Activated CD8-positive, alpha-beta memory T cell treated with anti-CD3 and anti-CD28 coated beads for 1 hour (primary cell): ENCODE measurements at places on chromosomes 5 and 9.

- DNase-seq: no peak
These were observed 37.8 kb downstream of the MEF2C start for GRCh38 chr5:88845081-88845697.

GRCh38 chr9:91040371-91041215 is 239.0 kb downstream of the SYK start:
- no peak for DNase-seq

DNA sequence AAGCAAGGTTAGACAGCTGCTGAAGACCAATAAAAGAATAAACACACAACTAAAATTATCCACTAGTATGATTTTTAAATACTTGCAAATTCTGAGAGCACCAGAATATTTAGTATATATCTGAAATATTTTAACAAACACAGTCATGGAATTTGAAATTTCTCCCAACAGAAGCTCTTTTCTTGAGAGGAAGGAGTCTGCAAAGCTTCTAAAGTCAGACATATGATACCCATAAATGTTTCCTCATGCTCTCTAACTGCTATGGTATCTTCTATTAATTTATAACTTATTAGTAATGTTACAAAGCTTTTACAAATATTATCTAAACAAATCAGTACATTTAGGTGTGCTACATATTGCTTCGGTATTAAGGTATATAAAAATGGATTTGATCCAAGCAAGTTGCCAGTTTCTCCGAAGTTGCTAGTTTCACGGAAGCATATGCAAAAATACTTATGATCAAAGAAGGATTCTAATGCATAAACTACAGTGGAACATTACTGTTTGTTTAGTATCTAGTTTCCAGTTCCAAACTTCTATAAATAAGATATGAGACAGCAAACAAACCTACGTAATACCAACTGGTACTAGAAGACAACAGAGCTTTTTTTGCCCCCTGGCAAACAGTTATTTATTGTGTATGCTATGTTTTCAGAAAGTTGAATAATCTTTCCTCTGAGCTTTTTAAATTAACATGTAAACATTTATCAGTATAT is 22.0 kb downstream of the FNIP1 start:
- no peak for DNase-seq

DNA sequence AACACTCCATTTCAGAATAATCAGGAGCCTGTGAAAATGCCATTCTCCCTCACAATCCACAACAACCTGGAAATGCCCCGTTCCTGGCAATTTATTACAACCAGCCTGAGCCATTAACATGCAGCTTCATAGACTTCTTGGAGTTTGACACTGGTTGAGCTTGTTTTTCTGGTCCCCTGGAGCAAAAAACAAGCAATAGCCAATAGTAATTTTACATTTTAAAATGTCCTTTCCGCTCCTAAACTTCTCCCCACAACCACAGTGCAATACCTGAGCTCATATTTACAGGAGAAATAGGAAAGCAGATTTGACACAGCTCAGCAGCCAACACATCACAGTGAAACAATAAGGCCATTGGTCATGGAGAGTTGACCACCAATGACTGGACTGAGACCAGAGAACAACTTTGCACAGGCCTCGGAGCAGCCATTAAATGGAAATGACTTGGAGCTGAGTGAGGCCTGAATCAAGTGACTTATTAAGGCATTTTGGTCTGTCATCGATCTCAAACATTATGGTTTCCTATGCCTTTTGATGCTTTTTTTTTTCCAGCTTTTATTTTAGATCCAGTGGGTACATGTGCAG is 73.0 kb downstream of the ENC1 start:
- no peak for DNase-seq

- no peak for DNase-seq
These were observed 44.2 kb downstream of the GDA start for GRCh38 chr9:72193478-72193881.

DNA sequence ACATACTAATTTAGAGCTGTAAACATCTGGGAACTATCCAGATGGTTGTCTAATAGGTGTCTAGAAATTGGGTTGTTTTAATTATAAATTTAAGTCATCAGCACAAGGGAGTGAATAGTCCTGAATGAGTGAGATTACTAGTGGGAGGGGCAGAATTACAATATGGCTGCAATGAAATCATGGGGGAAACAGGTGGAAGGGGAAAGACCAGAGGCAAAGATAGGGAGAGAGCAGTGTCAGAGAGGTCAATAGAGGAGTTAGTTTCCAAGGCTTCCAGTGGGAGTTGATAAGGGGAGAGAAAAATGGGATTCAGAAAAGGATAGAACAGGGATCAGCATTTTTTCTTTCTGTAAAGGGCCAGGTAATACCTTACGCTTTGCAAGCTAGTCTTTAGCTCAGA is 8.9 kb downstream of the AK6 start:
- no peak for DNase-seq

DNA sequence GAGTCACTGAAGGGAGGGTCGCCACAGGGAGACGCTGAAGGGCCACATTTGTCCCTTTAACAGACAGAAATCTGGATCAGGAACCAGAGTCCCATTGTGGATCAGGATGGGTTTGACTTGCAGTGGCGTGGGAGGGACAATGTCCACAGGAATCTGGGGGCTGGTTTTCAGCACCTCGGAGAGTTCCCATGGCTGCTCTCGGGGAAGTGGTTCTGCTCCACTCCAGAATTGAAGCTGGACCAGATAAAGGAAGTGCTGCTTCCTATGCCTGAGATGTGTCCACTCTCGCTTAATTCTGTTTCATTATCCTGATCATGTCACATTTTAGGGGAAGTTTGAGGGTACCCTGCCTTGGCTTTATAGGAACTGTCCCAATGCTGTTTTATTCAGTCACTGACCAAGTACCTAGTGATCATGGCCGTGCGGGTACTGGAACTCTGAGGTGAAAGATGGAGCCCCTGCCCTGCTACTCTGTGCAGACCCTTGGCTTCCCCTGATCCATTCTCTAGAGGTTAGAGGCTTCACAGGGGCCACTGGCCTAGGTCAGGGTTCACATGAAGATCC is 28.7 kb downstream of the ENHO start:
- DNase-seq: no peak

- no peak for DNase-seq
These were observed 76.4 kb downstream of the EHMT1 start for GRCh38 chr9:137694962-137695875.

DNA sequence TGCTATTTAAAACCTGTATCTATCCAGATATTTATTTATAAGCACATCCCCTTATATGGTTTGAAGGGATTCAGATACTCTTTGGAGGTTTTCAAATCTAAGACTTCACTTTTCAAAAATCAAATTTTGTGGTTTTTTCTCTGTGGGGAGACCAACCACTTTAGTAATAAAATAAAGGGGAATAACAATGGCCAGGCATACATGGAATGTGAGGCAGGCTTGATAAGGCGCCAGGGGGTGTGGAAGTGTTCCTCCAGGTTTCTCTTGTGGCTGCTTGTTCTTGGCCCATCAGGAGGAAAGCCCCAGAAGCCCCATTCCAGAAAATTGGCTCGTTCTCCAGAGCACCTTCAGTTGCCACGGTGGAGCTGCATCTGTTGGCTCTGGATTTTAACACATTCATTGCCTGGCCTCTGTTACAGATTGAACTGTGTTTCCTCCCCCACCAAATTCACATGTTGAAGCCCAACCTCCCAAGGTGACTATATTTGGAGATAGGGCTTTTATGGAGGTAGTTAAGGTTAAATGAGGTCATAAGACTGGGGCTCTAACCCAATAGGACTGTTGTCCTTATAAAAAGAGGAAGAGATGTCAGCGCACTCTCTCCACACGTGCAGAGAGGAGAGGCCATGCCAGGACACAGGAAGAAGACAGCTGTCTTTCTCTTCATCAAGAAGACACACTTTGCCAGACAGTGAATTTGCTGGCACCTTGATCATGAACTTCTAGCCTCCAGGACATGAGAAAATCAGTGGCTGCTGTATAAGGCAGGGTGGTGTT is 195.9 kb downstream of the TMEM38B start:
- no peak for DNase-seq

DNA sequence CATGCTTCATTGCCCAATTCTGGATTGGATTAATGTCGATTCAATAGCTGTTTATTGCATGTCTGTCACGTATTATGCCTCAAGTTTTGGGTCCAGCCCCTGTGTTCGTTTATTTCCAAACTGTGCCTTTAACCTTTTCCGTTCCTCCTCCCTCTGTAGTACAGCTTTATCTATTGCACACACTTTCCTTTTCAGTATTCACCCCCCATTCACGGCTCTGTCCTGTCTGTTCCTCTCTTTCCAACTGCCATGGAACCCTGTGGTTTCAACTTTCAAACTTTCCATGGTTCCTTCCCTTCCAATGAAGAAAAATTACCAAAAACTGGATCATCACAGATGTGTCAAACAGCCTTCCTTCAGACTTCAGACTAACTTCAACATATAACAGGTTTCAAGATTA is 17.1 kb downstream of the SMARCA2 start:
- DNase-seq: no peak

DNA sequence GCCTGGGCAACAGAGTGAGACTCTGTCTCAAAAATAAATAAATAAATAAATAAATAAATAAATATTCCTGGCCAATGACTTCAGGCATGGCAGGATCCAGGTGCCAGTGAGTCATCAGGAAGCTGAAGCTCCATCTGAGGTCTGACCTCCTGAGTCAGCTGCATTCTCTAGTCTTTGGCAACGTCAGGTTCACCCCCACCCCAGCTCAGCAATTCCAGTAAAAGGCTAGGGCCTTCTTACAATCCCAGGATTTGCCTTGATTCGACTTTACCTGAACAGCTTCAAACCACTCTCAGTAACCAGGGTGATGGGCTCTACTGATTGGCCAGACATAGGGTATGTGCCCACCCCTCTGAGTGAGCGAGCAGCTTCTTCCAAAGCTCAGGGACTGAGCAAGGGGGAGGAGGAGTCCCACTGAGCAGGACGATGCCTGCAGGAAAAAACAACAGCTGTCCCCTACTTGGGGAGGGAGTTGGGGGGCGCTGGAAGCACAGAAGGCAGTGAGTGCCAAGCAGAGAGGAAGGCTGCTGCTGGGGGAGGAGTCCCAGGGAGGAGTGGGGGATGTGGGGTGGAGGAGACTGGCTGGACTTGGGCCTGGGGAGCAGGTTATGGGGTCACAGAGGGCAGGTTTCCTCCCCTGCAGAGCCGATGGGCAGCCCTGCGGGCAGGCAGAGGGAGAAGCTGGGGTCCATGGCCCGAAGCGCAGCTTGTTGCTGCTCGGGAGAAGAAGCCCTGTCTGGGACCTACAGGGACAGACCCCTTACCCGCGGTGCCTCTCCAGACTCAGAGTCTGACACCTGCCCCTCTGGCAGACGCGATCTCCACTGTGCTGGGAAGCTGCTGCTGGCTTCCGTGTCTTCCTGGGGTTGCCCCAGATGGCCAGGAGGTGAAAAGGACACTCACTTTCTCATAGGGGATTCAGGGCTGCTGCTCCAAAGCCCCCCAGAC is 25.9 kb upstream of the UNC5A start:
- DNase-seq: no peak

- DNase-seq: no peak
These were observed 14.4 kb upstream of the NKD2 start for GRCh38 chr5:994272-994607.

DNA sequence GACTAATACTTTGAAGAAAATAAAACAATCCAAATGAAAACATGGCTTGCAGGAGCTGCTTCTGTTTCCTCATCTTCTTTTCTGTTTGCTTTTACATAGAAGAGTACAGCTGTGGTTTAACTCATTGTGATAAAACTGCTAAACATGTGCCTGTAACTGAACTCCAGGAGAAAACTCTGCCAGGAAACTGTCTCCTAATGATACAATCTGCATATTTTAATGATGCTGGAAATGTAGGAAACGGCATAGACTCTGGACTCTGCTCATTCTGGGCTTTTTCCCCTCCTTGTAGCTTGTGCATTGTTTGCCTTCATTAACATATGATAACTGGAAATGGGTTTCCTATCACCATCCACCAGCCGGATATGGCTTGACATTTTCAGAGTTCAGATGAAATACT is 813.3 kb upstream of the WWC1 start:
- DNase-seq: no peak

GRCh38 chr5:7850395-7851239 is at the start of gene CFAP90:
CFAP90 (minus strand) TSS chr5:7851133; CDS start chr5:7851021, 112 bp downstream.
- DNase-seq: no peak

GRCh38 chr9:73204936-73205335 is 53.3 kb downstream of the ANXA1 start:
- DNase-seq: no peak

GRCh38 chr9:2700398-2700797 is 16.9 kb upstream of the KCNV2 start:
- no peak for DNase-seq

DNA sequence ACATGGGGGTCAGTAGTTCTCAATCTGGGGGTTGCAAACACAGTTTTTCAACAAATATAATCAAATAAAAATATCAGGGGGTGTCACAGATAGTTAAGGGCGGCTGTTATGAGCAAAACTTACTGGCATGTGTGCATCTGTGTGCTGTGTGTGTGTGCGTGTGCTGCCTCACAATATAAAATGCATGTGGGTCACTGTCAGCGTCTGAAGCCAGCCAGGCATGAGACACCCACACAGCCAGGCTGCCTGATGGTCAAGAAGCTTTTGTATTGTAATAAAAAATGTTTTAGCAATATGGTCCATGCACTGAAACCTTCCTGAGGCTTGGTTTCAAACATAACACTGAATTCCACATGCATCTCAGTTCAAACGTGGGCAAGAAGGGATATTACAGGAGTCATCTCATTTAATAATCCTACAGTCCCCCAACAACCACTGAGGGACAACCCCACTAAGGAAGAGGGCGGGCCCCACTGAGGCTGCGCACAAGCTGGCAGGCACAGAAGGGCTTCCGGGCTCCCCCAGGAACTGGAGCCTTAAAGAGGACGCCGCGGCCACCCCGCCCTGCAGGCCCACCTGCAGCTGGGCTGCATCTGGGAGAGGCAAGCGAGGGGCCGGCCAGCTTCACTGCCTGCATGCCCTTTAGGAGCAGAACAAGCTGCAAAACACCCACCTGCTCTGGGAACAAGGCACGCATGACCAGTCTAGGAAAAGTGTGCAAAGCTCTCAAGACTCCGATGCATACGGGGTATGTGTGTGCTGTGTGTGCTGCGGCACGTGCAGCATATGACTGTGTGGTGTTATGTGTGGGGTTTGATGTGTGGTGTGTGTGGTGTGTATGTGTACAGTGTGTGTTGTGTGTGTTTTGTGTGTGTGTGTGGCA is 14.1 kb downstream of the SEMA4D start:
- no peak for DNase-seq

DNA sequence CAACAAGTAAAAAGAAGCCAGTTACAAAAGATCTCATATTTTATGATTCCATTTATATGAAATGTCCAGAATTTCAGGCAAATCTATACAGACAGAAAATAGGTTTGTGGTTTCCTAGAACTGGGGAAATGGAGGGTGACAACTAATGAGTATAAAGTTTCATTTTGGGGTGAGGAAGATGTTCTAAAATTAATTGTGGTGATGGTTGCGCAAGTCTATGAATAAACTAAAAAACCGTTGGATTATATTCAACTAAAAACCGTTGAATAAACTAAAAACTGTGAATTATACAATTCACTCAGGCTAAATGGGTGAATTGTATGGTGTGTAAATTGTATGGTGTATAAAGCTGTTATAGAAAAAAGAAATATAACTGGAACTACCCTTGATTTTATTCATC is 47.6 kb downstream of the ADAMTS6 start:
- DNase-seq: no peak
